ENCODE measurements at places on chromosomes 7 and 10.

GRCh38 chr10:98659951-98660350 is 213.2 kb upstream of the HPS1 start:
- no peak for DNase-seq

DNA sequence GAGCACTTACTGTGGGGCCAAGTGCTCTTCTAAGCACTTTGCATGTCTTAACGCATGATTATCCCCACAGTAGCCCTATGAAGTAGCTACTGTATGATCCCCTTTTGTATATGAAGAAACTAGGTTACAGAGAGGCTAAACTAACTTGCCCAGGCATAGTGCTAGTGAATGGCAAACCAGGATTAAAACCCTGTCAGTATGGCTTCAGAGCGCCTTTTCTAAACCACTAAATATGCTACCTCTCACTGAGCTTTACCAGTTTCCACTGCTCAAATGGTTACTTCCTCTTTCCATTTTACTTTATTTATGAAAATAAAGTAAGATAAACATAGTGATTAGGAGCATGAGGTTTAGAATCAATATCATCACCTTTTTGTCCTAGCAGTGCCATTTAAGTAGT is 73.6 kb downstream of the PODXL start:
- DNase-seq: no peak

DNA sequence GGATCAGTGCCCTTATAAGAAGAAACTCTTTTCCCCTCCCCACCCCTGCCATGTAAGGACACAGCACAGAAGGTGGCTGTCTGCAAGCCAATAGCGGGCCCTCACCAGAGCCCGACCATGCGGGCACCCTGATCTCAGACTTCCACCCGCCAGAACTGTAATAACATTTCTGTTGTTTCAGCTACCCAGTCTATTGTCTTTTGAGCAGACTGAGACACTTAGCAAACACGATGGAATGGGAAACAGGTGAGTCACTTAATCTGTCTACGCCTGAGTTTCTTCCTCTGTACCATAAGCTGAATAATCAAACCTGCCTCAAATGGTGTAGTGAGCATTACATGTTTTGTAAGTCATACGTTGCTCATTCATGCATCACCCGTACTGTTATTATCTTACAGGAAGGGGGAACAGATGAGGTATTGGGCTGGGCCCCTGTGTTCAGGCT is 58.2 kb downstream of the STRA8 start:
- no peak for DNase-seq

DNA sequence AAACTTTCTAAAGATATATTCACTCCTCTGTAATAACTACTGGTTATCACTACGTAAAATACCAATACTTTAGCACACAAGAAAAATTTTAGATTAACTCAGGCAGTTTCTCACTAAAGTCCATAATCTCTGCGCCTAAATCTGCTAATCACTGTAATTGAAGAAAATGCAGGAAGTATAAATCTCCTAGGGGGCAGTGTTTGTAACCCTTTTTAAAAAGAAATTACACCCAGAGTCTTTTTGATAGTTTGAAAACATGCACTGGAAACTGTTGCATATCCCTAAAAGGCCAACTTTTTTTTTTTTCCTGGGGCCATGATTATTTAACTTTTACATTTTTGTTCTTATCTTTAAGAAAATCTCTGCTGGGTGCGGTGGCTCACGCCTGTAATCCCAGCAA is 209.6 kb downstream of the KIAA1217 start:
- DNase-seq: no peak

GRCh38 chr7:56121440-56121839 is 5.2 kb upstream of the NUPR2 start:
- DNase-seq: no peak

- DNase-seq: no peak
Observed at GRCh38 chr10:70774810-70775678, 10.1 kb downstream of the TBATA start.

GRCh38 chr10:122034149-122034756 is 45.3 kb downstream of the TACC2 start:
- no peak for DNase-seq

- no peak for DNase-seq
Observed at GRCh38 chr10:895324-895723, 36.2 kb downstream of the LARP4B start.

DNA sequence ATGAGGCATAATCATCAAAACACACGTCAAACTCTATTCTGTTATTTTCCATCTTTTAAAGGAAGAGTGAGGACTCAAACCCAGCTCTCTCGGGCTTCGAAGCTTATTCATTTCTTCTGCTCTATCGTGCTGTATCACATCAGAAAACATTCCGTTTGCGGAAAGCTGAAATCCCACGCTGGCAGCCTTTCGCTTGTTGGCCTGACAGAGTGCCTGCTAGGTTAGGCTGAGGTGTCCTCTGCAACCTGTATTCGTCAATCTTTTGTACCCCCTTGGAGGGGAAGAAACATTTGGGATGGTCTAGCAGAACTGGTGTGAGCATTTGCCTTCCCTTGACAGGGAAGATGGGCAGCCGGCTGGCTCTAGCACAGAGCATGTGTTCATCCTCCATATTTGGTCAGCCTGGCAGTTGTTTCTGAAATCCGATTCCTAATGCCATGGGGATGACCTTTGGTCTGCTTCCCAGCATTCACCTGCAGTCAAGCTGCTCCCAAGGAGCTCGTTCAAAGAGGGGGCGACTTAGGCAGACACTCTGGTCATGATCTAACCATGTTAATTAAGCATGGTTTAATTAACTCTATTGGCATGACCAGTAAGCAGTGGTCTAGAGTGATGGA is 55.2 kb downstream of the TACC2 start:
- DNase-seq: no peak

GRCh38 chr7:132769280-132769679 is 193.0 kb upstream of the PLXNA4 start:
- no peak for DNase-seq

DNA sequence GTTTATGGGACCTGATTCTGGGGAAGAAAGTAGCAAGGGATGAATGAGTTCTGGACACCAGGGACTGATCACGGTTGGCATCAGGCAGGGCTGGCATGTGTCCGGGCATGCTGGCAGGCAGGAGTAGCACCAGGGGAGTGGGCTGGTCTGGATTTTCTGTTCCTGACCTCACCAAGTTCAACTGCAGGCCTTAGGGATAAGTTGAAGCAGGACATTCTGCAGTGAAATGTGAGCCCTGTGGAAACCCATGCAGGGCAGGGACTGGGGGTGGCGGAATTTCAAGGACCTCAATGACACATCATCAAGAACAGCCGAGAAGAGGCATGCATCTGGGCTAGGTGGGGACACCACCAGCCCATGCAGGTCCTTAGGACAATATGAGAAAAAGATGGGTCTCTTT is 80.2 kb upstream of the ADAM12 start:
- DNase-seq: no peak

- DNase-seq: no peak
Observed at GRCh38 chr7:99794585-99795502, 10.9 kb upstream of the CYP3A4 start.

DNA sequence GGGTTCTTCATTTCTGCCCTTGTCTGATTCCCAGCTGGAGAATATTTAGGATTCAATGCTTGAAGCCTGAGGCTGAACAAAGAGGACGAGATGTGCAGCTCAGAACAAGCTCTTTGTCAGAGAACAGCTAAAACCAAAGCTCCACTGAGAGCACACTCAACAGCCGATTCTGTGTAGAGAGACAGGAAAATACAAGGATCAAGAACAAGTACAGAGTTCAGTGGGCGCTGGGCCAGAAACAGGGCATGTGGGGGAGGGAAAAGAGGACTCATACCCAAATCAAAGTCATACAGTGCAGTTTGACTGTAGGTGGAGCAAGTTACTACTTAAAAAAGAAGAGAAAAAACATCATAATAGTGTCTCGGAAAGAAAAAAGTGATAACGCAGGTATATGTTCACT is at the start of gene AGMO:
AGMO (minus strand) TSS at position 181 of the 400 bp plus-strand sequence.
- DNase-seq: no peak

DNA sequence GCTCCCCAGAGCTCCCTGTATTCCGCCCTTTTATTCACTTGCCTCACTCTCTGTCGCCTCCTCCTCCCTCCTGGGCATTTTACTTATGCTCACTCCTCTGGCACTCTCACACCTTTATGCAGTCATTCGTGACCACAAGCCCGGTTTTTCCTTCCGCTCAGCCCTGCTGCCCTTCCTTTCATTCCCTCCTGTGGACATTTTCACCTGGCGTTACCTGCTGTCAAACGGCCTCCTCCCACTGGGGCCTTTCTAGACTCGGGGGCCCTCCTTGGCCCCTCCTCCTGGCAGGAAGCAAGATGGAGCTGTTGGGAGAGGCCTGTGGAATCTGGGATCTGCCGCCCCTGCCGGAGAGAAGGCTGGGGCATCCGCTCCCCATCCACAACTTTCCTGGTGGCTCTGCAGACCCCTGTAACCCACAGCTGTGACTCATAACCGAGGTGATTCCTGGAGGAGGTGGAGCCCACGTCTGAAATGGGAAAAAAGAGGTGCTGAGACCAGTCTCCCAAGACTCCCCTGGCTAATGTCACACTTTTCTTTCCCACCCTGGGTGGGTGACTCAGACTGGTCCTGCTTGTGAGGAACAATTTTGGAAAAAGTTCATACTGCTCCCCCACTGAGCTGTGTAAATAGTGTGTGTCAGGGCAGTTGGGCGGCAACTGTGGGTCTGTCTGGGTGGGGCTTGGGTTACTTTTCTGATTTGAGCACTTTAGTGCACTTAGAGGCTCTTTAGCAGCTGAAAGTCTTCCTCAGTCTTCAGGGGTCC is 1.2 kb downstream of the VCL start:
- DNase-seq: no peak

- no peak for DNase-seq
Observed at GRCh38 chr7:17963281-17963680, 23.0 kb upstream of the SNX13 start.

DNA sequence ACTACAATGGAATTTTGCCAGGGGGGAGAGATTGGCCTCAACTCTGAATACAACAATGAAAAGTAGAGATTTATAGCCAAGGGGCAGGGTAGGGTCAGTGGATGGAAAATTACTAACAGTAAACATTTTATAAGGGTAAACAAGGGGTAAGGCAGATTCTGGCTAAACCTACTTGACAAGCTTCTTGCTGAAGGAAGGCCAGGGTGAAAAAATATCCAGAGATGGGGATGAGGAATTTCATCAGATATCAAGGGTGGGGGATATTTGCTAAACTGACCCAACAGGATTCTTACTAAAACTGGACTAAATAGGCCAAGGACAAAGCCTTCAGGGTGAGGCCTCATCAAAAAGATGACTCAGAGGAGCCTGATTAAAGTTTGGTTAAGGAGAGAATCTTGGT is 156.3 kb downstream of the RTKN2 start:
- DNase-seq: no peak

GRCh38 chr7:75536940-75537538 is 44.9 kb downstream of the SPDYE5 start:
- no peak for DNase-seq

- no peak for DNase-seq
Observed at GRCh38 chr10:31770307-31770902, 158.2 kb downstream of the ARHGAP12 start.

DNA sequence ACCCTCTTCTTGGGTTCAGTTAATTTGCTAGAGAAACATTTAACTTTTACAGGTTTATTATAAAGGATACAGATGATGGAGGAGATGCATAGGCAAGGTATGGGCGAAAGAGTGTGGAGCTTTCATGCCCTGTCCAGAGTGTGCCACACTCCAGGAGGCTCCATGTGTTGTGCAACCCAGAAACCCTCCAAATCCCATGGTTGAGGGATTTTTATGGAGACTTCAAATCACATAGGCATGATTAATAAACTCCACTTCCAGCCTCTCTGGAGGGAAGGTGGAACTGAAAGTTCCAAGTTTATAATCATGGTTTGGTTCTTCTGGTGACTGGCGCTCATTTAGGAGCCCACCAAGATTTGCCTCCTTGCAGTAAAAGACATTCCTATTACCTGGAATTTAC is 159.9 kb downstream of the PHTF2 start:
- DNase-seq: no peak

- DNase-seq: no peak
Observed at GRCh38 chr7:133945497-133945896, 181.6 kb upstream of the LRGUK start.

DNA sequence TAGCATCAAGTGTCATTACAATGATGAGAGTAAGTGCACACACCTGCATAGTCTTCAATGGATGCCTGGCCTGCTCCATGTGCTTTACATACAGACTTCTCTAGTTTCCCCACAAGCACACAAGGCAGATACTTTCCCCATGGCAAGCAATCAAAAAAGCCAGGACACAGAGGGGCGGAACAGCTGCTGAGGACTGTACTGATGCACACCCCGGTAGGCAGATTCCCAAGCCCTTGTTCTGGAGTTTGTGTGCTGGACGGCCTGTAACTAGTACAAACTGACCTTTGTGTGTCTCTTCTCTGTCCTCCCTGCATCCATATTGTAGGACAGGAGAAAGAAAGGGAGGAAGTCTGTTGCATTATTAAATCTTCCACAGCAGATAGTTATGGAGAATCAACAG is 25.8 kb downstream of the UBE2D4 start:
- no peak for DNase-seq

GRCh38 chr10:128009372-128010126 is 102.6 kb downstream of the PTPRE start:
- DNase-seq: no peak

GRCh38 chr10:123462756-123463155 is 203.4 kb upstream of the GPR26 start:
- DNase-seq: no peak

- no peak for DNase-seq
Observed at GRCh38 chr7:20033621-20034400, 183.4 kb downstream of the MACC1 start.

GRCh38 chr10:113746217-113746957 is 5.1 kb upstream of the PLEKHS1 start:
- no peak for DNase-seq

DNA sequence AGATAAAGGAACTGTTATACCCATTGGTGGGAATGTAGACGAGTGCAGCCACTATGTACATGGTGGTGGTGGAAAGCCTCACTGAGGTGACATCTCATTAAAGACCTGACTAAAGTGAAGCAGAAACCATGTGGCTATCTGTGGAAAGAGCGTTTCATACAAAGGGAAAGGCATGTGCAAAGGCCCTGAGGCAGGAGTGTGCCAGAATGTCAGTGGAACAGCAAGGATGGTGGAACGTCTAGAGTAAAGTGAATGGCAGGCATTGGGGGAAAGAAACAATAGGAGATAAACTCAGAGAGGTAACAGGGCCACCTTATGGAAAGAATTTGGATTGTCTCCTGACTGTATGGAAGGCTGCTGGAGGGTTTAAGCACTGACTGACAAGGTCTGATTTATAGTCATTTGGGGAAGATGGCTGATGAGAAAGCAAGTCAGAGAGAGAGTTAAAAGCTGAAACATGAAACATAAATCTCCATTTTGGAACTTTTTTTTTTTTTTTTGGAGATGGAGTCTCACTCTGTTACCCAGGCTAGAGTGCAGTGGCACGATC is 245.7 kb downstream of the STK31 start:
- DNase-seq: no peak

GRCh38 chr7:146242661-146243060 is 126.1 kb downstream of the CNTNAP2 start:
- no peak for DNase-seq

DNA sequence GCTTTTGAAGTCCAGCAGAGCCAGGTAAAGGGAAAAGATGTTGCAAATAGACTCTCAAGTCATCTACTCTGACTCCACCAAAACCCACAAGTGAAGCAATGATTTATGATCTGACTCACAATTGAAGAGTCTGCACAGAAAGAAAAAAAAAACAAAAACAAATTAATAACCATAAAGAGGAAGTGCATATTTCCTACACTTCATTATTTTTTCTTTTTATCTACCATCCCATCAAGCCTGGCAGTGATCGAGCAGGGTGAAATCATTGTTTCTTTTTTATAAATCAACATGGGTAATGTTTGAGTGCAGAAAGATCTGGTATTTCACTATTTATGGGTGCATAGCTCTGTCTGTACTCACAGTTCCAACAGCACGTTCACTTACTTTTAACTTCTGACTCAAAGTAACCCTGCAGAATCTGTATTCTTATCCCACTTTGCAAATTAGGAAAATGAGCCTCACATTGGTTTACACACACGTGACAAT is 829.0 kb downstream of the TNS3 start:
- no peak for DNase-seq
